ENCODE measurements at places on chromosomes 5 and 9.
A peak's percentile ranks its signal among the peaks of the same experiment; 100 is the strongest.

GRCh38 chr9:89026876-89027275, 35.6 kb downstream of the S1PR3 start:
- DNase-seq = no peak

- no peak for DNase-seq
Measured at GRCh38 chr5:171666815-171667214, 118.8 kb upstream of the SMIM23 start.

DNA sequence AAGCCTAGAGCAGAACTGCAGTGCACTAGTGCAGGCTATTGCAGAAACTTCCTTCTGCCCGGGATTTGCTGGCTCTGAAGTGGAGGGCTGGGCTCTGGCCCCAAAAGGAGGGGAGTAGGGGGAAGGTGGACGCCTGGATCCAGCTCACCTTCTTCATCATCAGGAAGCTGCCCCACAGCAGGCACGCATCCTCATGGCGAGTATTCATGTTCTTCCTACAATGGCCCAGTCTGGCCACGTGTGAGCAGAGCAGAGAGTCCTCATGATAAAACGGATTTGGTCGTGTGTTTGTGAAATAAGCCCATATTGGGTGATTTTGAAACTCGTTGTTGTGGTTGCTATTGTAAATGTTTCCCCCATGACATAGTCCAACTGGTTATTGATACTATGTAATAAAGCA, 8.2 kb upstream of the GLIPR2 start:
- no peak for DNase-seq

DNA sequence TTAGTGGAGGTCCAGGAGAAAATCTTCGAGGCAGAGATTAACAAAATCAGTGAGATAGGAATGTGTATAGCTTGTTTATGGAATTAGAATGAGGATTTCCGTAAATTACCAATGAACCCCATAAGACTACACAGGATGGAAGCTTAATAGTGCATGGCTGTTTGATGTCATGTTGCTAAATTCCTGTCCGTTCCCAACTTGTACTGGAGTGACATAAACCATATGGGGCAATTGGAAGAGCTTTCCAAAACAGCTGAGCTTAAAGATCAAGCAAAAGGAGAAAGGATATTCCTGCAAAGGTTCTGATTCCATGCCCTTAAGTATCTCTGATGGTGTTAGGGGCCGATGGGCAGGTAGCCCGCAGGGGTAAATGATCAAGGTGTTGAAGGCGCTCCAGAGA, 17.4 kb downstream of the GLE1 start:
- DNase-seq = no peak

GRCh38 chr9:9754186-9754585, 858.6 kb downstream of the PTPRD start:
- DNase-seq = peak; percentile 48

DNA sequence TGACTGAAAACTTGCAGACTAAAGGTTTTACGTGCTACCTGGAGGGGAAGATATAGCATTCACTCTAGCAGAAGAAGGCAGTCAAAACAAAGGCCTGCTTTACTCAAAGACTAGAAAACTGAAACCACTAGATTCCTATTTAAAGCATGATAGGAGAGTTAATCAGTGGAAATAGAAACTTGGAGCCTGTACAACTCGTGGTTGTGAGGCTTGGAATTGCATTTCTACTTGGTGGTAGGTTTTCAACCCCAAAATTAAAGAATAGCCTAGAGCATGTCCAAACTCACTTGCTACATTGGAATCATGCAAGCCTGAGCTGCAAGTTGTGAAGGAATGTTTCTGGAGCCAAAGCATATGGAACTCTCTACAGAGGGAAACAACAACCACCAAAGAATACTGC, 1526.4 kb upstream of the NUDT12 start:
- no peak for DNase-seq

GRCh38 chr9:91071184-91071990, 269.8 kb downstream of the SYK start:
- DNase-seq = peak; percentile 84

DNA sequence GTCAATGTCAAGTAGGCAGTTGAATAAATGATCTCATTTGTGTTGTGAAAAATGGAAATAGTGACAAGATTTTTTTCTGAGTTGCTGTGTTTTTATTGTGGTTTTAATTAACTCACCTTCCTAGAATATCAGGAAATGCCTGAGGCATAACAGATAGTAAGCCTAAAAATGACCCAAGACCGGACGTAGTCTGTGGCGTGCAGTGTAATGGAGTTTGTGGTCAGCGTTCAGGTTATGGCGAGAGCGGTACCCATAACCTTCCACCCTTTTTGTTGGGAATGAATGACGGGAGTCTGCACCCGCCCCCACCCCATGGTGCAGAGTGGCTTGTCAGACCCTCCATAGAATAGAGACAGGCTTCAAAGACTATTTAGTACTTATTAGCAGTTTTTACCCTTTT, 119.3 kb downstream of the GALNT10 start:
- DNase-seq = no peak

GRCh38 chr5:176413255-176413565, 3.1 kb downstream of the CLTB start:
- no peak for DNase-seq

GRCh38 chr5:23522553-23522952, 15.1 kb downstream of the PRDM9 start:
- DNase-seq = no peak

- no peak for DNase-seq
Measured at GRCh38 chr5:52869391-52869790, 81.7 kb downstream of the ITGA1 start.

DNA sequence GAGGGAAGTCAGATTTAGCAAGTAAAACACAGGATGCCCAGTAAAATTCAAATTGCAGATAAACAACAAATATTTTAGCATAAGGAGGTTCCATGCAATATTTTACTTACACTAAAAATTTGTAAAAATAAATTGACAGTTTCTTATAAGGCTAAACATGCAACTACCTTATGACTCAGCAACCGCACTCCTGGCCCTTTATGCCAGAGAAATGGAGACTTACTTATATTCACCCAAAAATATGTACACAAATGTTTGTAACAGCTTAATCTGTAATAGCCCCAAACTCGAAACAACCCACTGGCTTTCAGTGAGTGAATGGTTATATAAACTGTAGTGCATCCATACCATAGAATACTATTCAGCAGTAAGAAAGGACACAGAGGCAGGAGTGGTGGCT, 28.6 kb upstream of the TRIM14 start:
- no peak for DNase-seq

- peak; percentile 10 for DNase-seq
Measured at GRCh38 chr5:121366515-121366914, 485.2 kb upstream of the FTMT start.

- no peak for DNase-seq
Measured at GRCh38 chr9:134944351-134944802, 26.7 kb upstream of the FCN1 start.

- DNase-seq = no peak
Measured at GRCh38 chr9:4097515-4097914, 202.4 kb downstream of the GLIS3 start.

- no peak for DNase-seq
Measured at GRCh38 chr5:9538504-9538903, 7.4 kb downstream of the SEMA5A start.

GRCh38 chr9:70261131-70261870, 2.5 kb downstream of the SMC5 start:
- no peak for DNase-seq

DNA sequence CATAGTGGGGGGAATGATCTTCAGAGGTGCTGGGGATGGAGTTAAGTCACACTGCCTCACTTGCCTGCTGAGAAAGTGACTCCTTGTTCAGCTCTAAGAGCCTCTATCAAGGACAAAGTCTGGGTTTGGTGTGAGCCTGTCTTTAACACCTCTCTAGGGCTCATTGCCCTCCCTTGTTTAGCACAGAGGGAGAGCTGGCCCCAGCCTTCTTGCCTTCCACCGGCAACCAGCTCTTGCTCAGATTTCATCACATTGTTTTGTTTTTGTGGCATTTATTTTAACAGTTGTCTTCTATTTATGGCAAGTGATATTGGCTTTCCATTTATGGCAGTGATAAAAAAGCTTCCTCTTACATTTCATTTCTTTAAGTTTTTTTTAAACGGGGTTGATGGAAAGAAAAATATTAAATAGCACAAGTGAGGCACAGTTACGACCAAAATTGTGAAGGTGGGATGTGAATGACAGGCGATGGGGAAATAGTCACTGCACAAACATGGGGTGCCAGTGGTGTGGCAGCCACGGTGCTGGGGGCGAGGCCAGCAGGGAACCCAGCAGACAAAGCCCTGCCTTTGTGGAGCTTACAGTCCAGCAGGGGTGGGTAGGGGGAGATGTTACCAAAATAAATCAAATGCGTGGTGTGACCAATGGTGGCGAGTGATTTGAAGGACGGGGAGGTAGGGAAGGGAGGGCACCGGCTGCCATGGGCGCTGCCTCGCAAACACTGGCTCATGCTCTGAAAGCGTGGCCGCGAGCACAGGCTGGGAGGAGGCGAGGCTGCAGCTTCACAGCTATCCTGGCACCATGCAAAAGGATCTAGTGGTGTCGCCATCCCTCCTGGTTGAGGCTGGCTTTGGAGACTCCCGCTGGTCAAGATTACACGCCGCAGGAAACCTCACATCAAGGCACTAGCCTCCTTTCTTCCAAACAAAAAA, 21.2 kb upstream of the UNC5A start:
- no peak for DNase-seq

DNA sequence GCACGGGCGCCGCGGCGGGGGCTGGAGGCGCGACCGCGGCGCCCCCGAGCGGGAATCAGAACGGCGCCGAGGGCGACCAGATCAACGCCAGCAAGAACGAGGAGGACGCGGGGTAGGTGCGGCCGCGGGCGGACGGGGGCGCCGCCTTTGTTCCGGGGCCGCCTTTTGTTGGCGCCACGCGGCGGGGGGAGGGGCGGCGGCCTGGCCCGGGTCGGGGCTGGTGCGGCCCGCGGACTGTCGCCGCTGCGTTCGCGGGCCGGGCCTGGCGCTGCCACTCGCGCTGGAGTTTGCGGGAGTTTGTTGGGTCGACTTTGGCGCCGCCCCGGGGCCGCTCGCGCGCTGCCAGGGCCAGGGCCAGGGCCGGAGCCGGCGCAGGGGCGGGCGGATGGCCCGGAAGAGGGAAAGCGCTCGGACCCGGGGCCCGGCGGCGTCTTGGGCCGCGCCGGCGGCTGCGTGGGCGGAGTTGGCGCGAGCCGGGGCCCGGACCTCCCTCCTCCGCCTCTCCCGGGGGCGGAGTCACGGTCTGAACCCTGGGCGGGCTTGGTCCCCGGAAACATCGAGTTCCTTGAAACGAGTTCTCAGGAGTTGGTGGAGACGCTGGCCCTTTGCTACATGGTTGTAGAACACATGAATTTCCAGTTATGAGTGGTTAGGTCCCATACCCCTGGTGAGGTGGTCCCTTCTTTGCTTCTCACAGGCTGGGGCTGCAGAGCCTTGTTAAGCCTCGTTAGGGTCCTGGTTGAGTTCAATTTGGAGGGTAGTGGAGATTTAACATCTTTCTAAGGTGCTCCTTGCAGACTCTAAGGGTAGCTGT, 809 bp downstream of the HNRNPAB start:
- no peak for DNase-seq

DNA sequence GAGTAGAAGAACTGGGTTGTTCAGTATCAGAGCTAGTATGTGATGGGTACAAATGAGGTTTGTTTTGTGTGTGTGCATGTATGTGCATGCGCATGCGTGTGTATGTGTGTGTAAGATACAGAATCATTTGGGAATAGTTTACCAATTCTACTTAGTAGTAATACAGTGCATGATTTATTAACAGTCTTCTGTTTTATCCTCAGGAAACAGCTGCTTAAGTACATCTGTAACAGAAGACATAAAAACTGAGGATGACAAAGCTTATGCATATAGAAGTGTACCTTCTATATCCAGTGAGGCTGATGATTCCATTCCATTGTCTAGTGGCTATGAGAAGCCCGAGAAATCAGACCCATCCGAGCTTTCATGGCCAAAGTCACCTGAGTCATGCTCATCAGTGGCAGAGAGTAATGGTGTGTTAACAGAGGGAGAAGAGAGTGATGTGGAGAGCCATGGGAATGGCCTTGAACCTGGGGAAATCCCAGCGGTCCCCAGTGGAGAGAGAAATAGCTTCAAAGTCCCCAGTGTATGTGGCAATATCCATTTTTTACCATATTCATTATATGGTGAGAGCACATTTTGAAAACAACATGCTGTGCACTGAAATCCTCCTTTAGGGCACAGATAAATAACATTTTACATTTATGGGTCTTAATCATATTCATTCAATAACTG, 228.5 kb downstream of the KDM4C start:
- DNase-seq = no peak

- no peak for DNase-seq
Measured at GRCh38 chr9:138021251-138022056, 143.9 kb downstream of the CACNA1B start.

GRCh38 chr5:175712681-175713085, 54.8 kb downstream of the HRH2 start:
- DNase-seq = no peak

- no peak for DNase-seq
Measured at GRCh38 chr5:166781737-166782136, 1509.7 kb upstream of the WWC1 start.

DNA sequence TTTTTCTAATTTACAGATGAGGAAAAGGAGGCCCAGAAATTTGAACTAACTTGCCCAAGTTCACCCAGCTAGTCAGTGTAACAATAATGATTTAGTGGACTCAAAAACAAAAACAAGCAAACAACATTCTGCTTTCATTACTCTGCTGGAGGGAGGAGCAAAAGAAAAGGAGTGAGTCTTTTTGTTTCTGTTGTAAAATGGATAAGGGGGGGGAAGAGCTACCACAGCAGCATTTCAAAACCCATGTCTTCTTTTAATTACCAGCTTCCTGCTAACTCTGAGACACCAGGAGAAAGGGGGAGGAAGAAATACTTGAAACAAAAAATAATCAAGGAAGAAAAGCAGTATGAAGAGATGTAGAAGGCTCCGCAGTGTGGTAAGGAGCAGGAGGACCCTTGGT, 39.2 kb upstream of the EQTN start:
- no peak for DNase-seq

DNA sequence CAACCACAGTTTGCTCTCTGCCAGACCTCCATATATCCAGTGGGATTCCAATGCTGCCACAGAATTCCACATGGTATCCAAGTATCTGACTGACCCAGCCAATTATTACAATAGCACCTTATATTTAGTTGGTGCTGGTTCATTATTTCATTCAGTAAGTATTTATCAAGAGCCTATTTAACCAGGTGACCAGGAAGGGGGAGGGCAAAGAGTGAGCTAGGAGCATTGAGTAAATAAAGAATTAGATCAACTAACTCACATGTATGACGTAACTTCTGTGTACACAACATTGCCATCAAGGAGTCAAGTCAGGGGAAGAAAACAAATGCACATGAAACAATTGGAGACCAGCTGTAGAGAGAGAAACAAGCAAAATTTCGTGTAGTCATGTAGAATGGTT, 207.1 kb upstream of the PAPPA start:
- no peak for DNase-seq

GRCh38 chr5:122435234-122435633, 123.2 kb downstream of the SNCAIP start:
- no peak for DNase-seq

GRCh38 chr5:127660047-127660733, 11.3 kb downstream of the CTXN3 start:
- no peak for DNase-seq

GRCh38 chr9:104725014-104725413, 22.5 kb upstream of the NIPSNAP3A start:
- no peak for DNase-seq

GRCh38 chr5:111954516-111955395, 197.8 kb upstream of the NREP start:
- no peak for DNase-seq

- no peak for DNase-seq
Measured at GRCh38 chr5:31229266-31229665, 35.8 kb downstream of the CDH6 start.

GRCh38 chr5:174192901-174193300, 147.4 kb downstream of the NSG2 start:
- DNase-seq = no peak

- DNase-seq = no peak
Measured at GRCh38 chr5:95526871-95527270, 27.9 kb downstream of the SKIC3 start.
